Caudate nucleus (tissue), 63 donors: ENCODE measurements at places on chromosomes 2 and 18.

- no peak for DNase-seq
Observed at GRCh38 chr2:104793966-104794365, 59.9 kb upstream of the POU3F3 start.

DNA sequence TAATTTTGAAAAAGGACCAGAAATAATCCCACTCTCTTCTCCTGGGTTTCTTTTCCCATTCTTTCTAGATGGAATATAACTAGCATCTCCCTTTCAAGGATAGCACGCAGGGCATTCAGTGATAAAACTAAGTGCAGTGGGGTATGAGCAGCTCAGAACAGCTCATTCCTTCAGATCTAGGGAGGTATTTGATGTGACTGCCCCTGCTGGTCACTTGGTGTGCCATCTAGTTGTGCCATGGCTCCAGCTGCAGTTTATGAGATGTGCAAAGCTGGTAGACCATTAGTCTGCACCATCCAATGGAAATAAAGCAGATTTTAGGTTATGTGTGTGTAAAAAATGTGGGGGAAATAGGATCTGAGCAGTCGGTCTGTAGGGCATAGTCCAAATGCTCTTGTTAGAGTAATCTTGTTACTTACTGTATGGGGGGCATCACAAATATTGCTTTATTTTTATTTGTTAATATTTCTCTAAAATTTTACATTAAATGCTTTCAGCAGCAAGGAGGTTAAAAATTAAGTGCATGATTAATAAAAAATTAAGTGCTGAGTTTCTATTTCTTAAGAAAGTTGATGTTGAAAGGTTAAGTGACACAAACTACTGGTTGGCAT is 38.9 kb downstream of the CTAGE1 start:
- DNase-seq = no peak

DNA sequence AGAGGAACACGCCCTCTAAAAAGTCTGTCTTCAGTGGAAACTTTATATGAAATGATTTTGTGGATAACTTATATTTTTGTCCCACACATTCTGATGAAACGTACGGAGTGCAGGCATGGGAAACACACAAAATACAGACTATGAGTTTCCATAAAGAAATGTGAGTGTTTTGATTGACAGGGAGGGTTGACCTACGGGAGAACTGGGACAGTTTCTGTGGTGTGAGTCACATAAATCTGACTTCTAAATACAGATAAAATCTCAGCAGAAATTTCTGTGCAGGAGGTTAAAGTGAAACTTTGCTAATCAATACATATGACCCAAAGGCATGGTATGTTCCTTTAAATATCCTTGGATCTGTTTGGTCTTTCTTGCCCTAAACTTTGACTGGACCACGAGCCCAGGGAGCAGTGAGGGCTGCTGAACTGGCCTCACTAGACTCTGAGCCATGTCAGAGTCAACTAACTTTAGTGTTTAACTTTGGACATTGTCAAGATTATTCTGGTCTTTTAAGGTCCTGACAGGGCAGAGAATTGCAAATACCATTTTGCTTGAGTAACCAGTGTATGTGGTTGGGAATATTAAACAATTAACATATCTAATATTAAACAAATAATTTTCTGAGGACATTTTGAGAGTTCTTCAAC is 206.9 kb upstream of the LYPD1 start:
- DNase-seq = no peak

DNA sequence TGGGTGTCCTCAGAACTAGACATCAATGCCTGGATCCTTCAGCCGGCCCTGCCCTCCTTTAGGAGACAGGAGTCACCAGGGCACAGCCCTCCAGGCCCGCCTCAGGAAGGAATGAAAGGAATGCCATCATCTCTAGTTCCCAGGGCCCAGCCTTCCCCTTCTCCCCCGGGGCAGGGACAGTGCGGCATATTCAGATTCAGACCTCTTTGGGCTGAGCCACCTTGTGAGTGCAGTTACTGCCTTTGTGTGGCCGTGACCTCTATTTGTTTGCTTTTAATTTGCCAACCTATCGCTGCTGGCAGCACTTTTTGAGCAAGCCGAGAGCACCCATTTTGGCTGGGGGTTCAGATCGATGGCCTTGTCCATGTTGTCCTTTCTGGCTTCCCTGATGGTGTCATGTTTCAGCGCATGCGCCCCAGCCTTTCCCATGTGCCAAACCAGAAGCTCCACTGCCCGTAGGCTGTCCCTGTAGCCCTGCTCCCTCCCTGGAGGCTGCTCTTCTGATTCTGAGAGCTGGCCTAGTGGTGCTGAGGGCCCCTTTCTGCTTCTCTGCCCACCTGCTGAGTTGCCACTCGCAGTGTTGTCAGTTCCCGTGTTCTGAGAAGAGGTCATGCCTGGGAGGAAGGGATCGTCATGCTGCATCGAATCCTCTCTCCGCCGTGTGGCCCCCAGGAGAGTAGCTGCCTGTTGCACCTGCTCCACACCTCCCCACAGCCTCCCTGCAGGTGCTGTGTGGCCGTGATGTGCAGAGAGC is 10.9 kb downstream of the ANKRD23 start:
- no peak for DNase-seq

DNA sequence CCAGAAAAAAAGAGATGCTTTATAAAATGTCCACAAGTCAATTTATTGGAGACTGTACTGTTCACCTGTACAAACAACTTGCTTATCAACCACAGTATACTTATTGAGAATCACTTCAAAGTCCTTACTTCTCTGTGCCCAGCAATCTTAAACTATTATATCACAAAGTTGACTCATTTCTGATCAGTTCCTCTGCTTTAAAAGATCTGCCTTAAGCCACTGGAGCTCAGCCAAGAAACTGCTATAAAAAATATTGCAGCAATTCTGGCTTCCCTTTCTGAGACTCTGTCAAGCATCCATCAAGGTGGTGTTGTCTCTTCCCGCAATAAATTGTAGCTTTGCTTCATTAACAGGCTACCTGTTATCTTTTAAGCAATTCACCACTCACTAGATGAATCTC is 375.2 kb upstream of the SPHKAP start:
- DNase-seq = no peak

- DNase-seq = no peak
Observed at GRCh38 chr2:9260464-9260918, 53.9 kb downstream of the ASAP2 start.

DNA sequence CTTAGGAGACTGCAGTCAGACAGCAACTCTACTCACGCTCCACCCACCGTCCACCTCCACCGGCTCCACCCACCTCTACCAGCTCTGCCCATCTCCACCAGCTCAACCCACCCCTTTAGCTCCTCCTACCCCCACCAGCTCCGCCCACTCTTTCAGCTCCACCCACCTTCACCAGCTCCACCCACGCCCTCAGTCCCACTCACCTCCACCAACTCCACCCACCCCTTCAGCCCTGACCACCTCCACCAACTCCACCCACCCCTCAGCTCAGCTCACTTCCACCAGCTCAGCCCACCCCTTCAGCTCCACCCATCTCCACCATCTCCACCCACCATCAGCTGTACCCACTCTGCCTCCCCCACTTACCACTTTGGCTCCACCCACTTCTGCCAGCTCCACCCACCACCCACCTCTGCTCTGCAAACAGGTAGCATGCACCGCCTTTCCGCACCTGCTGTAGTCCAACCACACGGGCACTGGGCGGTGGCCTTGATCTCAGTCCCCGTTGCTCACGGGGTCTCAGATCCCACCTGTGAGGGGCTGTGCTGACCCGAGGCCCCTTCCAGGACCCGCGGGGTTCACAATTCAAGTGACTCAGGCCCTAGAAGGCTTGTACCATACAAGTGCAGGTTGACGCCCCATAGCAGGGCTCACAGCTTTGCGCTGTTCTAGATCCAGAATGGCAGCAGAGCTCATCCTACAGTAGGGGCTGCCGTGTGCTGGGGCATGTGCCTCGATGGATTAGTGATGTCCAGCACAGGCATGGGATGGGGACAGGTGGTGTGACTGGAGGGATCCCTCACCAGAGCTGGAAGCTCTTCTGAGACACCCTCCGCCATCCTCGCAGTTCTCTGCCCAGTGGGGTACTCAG is 77.2 kb upstream of the OTOS start:
- DNase-seq = no peak

- no peak for DNase-seq
Observed at GRCh38 chr2:19351499-19351898, 6.9 kb downstream of the OSR1 start.

DNA sequence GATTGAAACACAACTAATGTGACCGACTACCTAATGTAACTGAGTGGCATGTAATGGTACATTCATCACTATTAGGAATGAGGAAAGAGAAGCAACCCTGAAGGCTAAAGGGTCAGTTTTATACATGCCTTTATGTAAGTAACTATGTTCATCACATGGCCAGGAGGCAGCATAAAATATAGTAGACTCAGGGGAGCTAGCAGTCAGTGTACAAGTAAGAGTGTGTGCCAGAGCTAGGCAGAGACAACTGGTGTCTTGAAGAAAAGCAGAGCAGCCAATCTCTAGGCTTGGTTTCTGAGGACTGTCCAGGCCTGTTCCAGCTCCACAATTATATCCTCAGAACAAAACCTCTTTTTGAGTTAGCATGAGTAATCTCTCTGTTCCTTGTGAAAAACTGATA is 18.1 kb downstream of the SMAD2 start:
- DNase-seq = peak; percentile 7

GRCh38 chr2:216507220-216508160 is 8.8 kb downstream of the RPL37A start:
- no peak for DNase-seq

- DNase-seq = no peak
Observed at GRCh38 chr2:45836316-45836715, 184.8 kb downstream of the PRKCE start.

- DNase-seq = no peak
Observed at GRCh38 chr18:34280653-34281052, 55.9 kb upstream of the NOL4 start.

- no peak for DNase-seq
Observed at GRCh38 chr2:185245216-185245615, 493.4 kb upstream of the FSIP2 start.

DNA sequence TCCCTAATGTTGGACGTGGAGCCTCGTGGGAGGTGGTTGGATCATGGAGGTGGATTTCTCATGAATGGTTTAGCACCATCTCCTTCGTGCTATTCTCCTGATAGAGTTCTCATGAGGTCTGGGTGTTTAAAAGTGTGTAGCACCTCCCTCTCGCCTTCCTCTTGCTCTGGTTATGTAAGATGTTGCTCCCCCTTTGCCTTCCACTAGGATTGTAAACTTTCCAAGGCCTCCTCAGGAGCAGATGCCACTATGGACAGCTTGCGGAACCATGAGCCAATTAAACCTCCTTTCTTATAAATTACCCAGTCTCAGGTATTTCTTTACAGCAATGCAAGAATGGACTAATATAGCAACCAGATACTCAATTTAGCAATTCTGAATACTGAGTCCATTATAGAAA is 82.4 kb upstream of the PELI1 start:
- DNase-seq = no peak

GRCh38 chr2:55611997-55612396 is 5.4 kb downstream of the PPP4R3B start:
- no peak for DNase-seq

- no peak for DNase-seq
Observed at GRCh38 chr2:217247476-217247875, 387.6 kb upstream of the TNP1 start.

GRCh38 chr2:103977668-103978067 is 876.2 kb upstream of the POU3F3 start:
- no peak for DNase-seq

- DNase-seq = no peak
Observed at GRCh38 chr18:78828131-78828530, 151.5 kb upstream of the SALL3 start.

DNA sequence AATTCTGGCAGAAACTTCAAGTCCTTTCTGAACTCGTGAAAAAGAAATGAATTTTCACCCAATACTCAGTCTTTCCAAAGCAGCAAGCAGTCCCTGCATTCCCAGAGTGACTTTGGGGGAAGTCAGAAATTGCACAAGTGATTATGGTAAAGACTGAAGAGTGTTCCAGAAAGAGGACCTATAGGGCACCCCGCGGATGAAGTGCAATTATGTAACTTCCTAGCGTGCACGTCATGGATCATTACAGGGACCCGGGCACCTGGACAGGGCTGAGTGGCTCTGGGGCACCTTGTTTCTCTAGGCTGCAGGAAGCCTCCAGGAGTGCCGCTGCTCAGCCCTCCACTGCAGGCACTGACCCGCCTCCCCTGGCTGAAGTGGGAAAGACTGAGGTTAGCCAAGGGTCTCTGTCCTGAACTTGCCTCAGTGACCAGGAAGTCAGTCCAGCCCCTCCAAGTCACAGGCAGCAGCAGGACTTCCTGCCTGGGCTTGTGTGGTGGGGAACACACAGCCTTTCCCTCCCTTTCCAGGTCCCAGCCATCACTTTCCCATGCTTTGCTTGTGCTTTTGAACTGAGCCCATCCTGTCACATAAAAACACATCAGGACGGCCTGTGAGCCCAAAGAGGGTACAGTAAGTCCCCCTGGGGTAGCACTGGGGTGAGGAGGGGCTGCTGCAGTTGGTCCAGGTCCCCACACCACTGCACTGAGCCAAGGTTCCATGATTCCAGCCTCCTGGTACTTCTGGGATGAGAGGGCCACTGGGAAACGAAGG is 19.8 kb downstream of the TMEM185B start:
- DNase-seq = no peak
